ENCODE measurements at places on chromosomes 12 and 14.

- DNase-seq, result no peak
Measured at GRCh38 chr12:28876196-28876798, 272.8 kb upstream of the FAR2 start.

GRCh38 chr12:67829896-67830295, 159.4 kb upstream of the IFNG-AS1 start:
- no peak for DNase-seq

DNA sequence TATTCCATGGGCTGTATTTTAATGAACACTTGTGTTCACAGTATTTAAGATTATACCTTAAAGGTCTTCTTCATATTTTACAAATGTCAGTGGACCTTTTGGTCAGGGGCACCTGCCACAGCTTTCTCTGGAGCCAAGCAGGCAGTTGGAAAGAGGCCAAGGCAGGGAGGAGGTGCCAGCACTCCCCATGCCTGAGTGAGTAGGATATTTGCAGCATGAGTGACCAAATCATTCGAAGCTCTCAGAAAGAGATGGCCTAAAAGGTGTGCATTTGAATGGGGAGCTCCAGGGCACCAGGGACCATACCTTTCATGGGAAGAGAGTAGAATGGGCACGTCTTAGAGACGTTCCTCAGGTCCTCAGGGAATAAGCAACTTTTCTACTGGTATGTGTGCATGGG, 121.6 kb downstream of the GPR135 start:
- no peak for DNase-seq

DNA sequence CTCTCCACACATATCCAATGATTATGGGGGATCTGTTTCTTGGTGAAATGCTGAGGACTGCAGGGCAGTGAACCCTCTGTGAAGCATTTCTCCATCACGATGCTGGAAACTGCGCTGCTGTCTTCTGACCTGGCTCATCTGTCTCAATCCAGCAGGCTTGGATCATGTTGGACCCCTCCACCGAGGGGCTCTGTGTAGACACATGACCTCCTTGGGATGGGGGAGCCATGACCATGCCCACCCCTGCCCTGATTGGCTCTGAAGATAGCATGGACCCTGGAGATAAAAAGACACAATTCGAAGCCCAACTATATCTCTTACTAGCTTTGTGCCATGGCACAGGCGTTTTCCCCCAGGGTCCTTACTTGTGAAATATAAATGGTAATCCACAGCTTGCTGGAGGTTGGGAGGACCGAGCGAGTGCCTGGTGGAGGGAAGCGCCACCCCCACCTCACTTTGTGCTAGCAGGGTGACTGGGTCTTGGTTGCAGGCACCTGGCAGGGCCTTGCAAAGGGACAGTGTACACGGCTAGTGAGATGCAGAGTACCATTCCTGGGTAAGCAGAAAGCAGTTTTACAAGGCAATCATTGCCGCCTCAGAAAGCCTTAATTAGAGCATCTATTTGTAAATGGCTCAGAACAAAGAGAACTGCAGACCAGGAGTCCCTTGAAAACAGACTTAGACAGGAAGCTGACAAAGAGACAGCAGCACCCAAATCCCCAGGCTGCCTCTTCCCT, 2.4 kb upstream of the KRT83 start:
- DNase-seq, result no peak

GRCh38 chr12:11748903-11749302, 99.4 kb downstream of the ETV6 start:
- DNase-seq, result peak; percentile 38

- no peak for DNase-seq
Measured at GRCh38 chr14:100539766-100540140, 47.5 kb downstream of the BEGAIN start.

GRCh38 chr12:97535582-97535981, 73.0 kb downstream of the RMST start:
- no peak for DNase-seq

- DNase-seq, result no peak
Measured at GRCh38 chr12:20599757-20600156, 95.4 kb upstream of the SLCO1C1 start.

DNA sequence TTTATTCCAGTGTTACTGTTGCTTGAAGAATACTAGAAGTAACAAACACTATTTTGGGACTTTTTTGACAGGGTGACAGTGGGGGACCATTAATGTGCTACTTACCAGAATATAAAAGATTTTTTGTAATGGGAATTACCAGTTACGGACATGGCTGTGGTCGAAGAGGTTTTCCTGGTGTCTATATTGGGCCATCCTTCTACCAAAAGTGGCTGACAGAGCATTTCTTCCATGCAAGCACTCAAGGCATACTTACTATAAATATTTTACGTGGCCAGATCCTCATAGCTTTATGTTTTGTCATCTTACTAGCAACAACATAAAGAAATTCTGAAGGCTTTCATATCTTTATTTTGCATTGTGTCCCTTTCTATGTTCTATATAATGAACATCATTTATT, 44.5 kb downstream of the TMPRSS12 start:
- no peak for DNase-seq

DNA sequence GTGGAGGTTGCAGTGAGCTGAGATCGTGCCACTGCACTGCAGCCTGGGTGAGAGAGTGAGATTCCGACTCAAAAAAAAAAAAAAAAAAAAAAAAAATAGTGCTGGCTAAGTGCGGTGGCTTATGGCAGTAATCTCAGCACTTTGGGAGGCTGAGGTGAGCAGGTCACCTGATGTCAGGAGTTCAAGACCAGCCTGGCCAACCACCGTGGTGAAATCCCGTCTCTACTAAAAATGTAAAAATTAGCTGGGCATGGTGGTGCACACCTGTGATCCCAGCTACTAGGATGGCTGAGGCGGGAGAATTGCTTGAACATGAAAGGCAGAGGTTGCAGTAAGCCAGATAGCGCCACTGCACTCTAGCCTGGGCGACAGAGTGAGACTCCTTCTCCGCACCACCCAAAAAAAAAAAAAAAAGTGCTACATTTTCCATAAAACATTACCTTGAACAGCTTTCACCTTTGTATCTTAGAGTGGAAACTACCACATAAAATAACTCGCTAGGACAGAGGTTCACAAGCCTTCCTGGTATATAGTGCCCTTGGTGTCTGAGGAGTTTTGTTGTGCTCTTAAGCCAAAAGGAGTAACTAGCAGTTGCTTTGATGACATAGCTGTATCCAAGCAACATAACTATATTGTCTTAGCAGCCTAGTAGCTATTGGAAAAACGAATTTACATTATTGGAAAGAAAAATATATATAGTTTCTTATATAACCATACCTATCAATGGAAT, 11.1 kb downstream of the PTGES3 start:
- DNase-seq, result no peak

DNA sequence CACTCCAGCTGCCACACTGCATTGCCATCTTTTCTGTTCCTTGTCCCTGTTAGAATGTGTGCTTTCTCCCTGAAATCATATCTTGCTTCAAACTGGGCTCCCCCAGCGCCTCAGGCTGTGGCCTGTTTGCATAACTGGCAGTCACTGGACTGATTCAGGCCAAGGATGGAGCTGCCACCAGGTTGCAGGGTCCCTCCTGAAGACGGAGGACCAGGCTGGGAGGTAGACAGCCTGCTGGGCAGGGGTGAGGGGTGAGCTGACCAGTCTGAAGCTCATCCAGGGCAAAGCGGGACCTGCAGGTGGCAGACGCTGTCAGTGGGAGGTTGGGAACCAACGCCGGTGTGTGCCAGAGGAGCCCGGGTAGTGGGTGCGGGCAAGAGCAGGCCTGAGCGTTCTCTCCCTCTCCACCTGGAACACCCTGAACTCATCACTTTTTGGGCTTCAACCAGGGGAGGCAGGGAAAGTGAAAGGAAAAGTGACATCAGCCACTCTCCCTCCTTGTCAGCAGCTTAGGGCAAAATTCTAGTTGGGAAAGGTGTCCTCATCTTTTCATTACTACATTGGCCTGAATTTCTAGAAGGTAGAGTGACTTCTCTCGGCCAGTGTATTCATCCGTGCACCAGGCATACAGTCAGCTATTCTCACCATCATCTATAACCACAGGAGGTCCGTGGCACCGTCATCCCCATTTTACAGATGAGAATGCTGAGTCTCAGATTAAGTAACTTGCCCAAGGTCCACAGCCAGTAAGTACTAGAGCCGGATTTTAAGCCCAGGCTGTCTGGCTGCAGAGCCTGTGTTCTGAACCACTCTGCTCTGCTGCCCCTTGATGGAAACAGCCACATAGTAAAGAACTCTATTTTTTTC, 219.1 kb downstream of the SLC41A2 start:
- no peak for DNase-seq
